Left renal cortex interstitium (tissue), 4 donors: ENCODE measurements at places on chromosomes 4 and X. TPM values are rescaled to one million over a fixed set of nuclear protein-coding genes. Genes with fewer than 3 reads are reported as not detected.

DNA sequence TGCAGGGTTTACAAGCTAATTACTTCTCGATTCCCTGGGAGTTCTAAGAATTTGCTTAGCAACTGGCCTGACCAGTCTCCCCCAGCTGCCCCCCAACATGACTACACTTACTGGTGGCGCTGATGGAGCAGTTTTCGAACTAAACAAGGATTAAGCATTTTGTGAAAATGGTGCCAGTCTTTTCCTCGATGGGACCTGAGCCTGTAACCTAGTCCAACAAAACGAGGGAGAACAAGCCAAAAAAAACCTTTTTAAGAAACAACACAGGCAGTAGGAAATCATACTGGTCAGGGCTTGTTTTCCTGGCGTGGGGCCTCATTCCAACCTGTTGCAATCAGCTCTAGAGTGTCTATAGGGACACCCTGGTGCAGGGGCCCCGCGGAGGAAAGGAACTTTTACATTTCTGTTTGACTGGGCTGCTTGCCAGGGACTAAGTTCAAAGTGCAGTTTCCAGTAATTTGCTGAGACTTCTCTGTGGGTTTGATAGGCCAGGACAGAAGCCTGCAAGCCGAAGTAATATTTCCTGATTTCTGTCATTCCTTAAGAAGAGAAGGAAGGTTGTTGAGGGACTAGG lies 158.7 kb downstream of the SPRY1 start:
- peak; percentile 87 for DNase-seq

GRCh38 chrX:151687635-151688034 lies 7.6 kb upstream of the PRRG3 start:
- DNase-seq = no peak

- no peak for DNase-seq
Observed at GRCh38 chrX:18941896-18942295, 42.0 kb downstream of the PHKA2 start.

DNA sequence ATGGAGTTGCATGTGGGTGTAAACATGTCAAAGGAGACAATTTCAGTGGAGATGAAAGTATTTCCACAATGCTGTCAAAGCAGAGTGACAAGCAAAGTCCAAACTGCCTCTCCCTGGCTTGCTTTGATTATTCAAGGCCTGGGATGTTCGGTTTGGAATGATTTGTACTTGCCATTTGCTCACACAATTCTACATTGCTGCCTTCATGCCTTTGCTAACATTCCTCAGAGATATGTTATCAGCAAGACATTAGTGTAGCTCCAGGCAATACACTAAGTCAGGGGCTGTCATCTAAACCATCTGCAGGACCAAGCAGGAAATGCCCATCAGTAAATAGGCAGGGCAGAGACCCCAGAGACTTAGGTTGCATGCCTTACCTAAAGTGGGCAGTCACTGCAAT lies 79.6 kb upstream of the C1QTNF7 start:
- no peak for DNase-seq

Gene NPY2R
- polyA plus RNA-seq = 0.75 TPM

Gene DDIT4L
- polyA plus RNA-seq = 2.5 TPM
